Hematopoietic multipotent progenitor cell treated with erythropoietin and hydrocortisone succinate and interleukin-3 and kit ligand, for 4 days (in vitro differentiated cells): ENCODE measurements at places on chromosomes 2 and 18.

DNA sequence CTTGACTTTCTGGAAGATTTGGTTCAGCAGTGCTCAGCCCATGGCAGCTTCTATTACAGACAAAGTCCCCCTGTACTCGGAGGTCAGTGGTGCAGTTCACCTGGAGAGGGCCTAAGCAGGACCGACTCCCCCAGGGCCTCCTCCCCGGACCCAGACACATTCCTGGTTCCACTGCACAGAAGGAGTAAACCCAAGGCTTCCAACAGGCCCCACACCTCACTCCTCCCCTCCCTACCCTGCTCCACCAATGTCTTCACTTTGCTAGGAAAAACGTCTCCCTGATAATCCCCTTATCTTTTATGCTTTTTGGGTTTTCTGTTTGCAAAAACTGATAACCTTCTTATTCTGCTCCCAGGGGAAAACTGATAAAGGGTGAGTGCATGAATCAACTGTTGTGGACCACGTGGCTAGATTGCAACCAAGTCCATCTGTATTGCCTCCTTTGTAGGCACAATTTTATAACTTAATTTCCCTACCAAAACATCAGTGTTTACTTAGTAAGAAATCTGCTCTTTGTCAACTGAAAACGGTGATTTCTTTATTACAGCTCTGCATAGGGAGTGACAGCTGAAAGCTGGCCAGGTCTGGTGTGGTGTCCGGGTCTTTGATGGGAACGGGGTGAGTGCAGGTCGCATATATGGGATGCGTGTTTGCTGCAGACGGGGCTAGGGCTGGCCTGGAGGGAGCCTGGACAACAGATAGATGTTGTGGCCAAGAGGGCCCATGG lies 202.5 kb downstream of the GLI2 start:
- DNase-seq = peak; percentile 36

GRCh38 chr18:75241705-75242104 lies 31.1 kb downstream of the TSHZ1 start:
- DNase-seq = no peak

DNA sequence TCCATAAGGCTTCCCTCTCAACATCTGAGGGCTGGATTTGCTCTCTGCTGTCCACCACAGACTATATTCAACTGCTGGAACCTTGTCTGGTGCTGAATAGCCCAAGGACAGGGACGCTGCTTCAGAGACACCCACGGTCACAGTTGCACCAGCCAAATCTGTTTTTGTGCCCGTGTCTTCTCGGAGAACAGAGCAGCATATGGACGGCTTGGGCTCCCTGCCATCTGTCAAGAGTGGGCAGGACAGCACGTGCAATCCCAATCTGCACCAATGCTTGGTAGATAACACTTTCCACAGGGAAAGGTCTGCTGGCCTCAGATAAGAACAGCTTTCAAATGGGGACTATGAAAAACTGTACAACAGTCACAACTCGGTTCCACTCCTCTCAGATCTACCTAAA lies 466.1 kb downstream of the TGIF1 start:
- DNase-seq = peak; percentile 96

GRCh38 chr2:99827296-99827999 lies 314.9 kb downstream of the AFF3 start:
- peak; percentile 84 for DNase-seq
